ENCODE measurements at places on chromosomes 5 and 9.

DNA sequence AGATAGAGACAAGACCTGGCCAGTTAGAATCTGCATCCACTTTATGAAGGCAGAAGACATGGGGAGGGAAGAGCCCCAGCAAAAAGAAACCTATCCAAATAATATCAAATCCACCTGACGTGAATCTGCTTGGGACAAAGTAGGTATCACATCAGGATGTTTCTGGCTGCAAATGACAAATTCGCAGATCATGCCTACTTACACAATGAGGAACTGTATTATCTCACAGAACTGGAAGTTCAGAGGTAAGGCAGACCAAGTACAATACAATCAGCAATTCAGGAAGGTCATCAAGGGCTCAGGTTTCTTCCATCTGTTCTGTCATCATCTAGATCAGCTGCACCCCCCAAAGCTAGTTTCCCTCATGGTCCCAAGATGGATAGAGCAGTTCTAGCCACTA is 13.2 kb upstream of the NR4A3 start:
- no peak for DNase-seq

GRCh38 chr5:160494451-160494850 is 72.8 kb downstream of the PTTG1 start:
- DNase-seq = no peak

- DNase-seq = no peak
Observed at GRCh38 chr5:42064821-42065220, 139.7 kb downstream of the FBXO4 start.

DNA sequence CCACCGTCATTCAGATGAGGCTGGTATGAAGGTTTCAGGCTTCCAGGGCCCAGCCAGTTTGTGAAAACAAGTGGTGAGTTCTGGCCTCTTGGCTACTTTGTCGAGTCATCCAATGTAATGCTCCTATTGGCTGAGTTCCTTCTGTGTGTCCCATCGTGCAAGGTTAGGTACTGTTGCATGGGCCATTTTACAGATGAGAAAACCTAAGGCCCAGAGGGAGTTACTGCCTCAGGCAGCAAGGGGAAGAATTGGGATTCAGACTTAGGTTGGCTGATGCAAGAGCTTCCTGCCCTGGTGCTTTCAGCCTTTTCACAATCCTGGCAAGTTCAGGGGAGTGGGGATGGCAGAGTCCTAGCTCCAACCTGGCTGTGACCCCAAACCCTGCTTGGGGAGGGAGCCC is 17.4 kb upstream of the PITX1 start:
- no peak for DNase-seq

DNA sequence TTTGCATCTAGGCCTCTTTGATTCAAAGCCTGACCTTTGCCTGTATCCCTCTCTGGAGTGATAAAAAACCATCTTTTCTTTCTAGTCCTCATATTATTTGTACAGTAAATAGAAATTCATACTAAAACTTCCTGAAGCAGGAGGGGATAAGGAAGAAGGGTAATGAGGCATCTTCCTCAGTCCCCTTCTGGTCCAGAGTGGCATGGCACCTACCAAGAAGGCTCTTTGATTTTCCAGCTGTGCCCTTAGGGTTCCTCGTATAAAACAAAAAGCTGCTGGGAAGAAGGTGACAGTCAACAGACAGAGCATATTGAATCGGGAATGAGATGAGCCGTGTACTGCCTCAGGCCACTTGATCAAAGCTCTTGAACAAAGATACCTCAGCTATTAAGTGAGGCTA is 71.9 kb upstream of the SPDL1 start:
- DNase-seq = no peak

DNA sequence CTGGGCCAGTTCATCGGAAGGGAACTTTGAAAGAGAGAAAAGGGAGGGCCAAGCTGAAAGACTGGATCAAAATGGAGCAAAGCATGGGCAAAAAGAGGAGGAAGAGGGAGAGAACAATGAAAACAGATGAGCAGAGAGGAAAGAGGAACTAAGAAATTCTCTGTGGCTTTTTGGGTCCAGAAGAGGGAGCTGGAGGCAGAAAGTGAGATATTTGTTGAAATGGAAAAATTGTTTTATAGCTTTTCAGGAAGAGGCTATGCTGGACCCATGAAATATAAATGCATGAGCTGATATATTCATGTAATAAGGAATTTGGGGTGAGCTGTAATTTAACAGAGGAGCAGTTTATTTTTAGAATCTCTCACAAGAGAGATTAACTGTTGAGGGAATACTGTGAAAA is 457.3 kb downstream of the DMAC1 start:
- no peak for DNase-seq

DNA sequence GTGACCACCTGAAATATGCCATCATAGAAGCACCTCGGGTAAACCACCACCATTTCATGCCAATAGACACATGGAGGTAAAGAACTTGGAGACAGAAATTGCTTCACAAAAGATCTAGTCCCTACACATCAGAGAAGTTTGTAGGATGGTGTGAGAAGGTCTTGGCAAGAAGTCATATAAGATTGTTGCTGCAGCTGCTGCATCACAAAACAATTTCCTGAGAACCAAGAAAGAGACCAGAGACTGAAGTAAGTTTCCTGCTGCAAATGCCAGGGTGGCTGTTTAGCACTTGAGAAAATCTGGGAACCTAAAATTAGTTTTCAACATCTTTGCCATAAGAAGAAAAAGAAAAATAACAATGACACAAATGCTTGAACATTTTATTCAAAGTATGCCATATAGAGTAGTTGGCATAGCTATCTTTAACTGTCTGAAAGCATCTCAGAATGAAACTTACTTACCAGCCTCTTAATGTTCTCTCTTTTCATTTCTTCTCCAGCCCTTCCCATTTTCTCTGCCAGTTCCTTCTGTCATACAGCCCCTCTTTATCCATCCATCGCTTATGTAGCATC is 114.3 kb downstream of the KCTD16 start:
- DNase-seq = no peak

GRCh38 chr5:172869691-172870090 is 35.6 kb downstream of the ERGIC1 start:
- DNase-seq = no peak

- DNase-seq = no peak
Observed at GRCh38 chr5:179623906-179624741, 653 bp upstream of the HNRNPH1 start.

Data from DMS 273 treated with DMSO at 0.1 percent for 48 hours (cell line).